ENCODE measurements at places on chromosomes 3 and 15.
A peak's percentile ranks its signal among the peaks of the same experiment; 100 is the strongest.

DNA sequence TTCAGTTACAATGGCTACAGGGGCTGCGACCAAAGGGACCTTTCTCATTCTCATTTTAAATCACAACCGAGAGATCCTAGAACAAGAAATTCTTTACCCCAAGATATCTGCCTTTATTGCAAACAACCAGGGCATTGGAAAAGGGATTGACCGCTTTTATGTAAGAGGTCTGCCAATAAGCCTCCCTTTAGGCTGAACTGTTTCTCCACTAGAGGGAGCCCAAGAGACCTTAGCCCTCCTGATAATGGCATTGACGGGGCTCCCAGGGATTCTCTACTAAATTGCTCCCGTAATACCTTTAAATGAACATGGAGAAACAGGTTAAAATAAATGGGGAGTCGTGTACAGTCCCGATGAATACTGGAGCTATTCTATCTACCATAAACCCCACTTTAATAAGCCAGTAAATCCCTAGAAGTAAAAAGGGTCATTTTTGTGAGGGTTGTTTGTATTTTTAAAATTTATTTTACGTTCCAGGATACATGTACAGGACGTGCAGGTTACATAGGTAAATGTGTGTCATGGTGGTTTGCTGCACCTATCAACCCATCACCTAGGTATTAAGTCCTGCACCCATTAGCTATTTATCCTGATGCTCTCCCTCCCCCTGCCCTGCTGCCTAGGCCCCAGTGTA is 7.5 kb upstream of the IGSF10 start:
- no peak for DNase-seq

GRCh38 chr15:40746916-40747418 is 8.1 kb downstream of the RMDN3 start:
- no peak for DNase-seq

- DNase-seq, result no peak
Observed at GRCh38 chr3:51343918-51344687, 41.0 kb upstream of the MANF start.

- DNase-seq, result peak; percentile 0
Observed at GRCh38 chr3:120450600-120451271, at the start of gene FSTL1. FSTL1 (minus strand) TSS chr3:120450992; CDS start chr3:120450746, 246 bp downstream.

GRCh38 chr3:143084856-143085731 is 34.5 kb upstream of the CHST2 start:
- no peak for DNase-seq

GRCh38 chr3:149315694-149316093 is 17.7 kb downstream of the TM4SF18 start:
- no peak for DNase-seq

GRCh38 chr3:8278448-8278847 is 223.2 kb upstream of the LMCD1 start:
- no peak for DNase-seq

DNA sequence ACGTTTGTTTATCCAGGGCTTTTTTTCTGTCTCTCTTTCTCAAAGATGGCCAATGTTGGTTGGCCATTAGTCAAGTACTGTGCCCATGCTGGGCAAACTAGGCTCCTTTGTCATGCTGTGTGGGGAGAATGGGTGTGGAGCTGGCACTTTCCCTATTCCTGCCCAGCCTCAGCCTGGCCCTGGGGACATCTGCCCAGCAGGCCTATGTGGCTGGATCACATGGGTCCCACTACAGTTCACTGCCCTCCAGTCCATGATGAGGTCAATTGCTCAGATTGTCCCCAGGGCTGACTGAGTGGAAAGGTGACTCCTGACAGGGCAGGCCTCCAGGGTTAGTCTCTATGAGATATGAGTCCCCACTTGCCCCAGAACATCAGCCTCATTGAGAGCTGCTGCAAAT is 54.4 kb upstream of the HERC1 start:
- no peak for DNase-seq

- DNase-seq, result no peak
Observed at GRCh38 chr3:187999821-188000220, 154.1 kb upstream of the LPP start.

- no peak for DNase-seq
Observed at GRCh38 chr3:134527037-134527436, 41.2 kb downstream of the CEP63 start.

GRCh38 chr3:69770219-69770618 is 31.0 kb downstream of the MITF start:
- no peak for DNase-seq

- DNase-seq, result no peak
Observed at GRCh38 chr3:186209810-186210752, 101.2 kb upstream of the ETV5 start.

DNA sequence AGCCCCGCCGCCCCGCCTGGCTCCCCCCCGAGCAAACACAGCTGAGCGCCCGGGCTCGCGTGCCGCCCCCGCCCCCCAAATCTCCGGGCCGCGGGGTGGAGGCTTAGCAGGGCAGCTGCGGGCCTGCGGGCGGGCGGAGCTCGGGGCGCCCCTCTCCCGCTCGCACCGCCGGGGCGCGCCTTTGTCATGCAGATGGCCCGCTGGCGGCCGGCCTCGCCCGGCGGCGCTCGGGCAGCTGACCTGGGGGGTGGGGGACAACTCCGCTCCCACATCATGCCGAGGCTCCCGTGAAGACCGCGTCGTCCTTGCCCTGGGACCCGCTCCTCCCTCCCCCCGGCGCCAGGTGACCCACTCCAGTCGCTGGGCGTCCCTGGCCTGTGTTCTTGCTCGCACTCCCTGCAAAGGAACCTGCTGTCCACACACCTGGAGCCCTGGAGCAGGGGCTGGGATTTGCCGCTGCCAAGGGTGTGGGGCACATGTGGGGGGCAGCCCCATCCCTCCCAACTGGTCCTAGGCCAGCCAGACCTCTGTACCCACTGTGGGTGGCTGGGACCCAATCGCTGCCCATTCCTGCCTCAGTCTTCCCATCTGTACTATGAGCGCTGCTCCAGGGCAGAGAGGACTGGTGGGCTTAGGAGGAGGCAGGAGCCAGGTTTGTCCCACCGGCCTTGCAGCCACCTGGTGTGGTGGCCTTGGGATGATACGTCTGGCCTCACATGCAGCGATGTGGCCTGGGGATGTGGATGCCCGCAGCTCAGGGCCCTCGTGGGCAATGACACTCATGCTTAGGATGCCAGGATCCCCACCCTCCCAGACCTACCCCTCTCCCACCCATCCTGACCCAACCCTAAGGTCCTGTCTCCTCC is 33.5 kb downstream of the DNAJB8 start:
- no peak for DNase-seq

- no peak for DNase-seq
Observed at GRCh38 chr15:49832511-49832910, 211.7 kb downstream of the DTWD1 start.

DNA sequence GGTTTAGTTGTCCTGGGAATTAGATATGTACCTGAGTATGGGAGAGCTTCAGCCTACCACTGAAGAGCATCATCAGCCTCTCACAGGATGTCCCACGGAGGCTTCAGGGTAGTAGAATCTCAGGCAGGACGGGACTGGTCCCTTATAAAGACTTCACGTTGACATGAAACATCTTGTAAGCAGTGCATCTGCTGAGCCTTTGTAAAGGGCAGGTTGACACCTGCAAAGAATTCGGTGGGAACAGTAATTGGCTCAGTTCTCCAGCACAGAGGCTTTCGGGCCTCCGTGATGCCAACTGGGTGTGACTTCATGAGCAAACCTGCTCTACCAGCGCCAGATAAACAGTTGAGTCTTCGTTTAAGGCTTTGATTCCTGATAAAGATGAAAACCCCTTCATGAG is 26.9 kb upstream of the AVEN start:
- DNase-seq, result no peak

DNA sequence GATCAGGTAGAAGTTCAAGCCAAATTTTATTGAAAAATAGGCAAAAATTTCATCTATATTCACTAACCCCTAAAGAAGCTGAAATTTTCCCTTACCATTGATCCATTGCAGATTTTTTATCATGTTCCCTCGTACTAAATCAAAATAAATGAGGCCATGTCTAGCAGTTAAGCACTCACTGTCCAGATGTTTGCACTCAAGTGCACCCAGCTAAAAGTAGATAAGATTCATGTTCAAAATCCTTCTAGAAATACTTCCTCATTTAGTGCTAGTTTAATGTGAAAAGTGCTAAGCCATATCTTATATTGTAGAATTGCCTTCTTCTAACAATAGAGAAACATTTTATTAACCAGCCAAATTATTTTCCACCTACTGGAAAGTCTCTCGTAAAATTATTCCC is 164.7 kb upstream of the UBE2E2 start:
- no peak for DNase-seq

- DNase-seq, result no peak
Observed at GRCh38 chr3:57793737-57794187, 37.7 kb downstream of the SLMAP start.

- no peak for DNase-seq
Observed at GRCh38 chr3:16839271-16840100, 45.3 kb upstream of the PLCL2 start.

- DNase-seq, result no peak
Observed at GRCh38 chr3:138356730-138357405, 8.5 kb downstream of the MRAS start.

- DNase-seq, result no peak
Observed at GRCh38 chr3:137769322-137770065, 5.4 kb downstream of the SOX14 start.

- DNase-seq, result no peak
Observed at GRCh38 chr15:67125589-67126502, 60.4 kb downstream of the SMAD3 start.

DNA sequence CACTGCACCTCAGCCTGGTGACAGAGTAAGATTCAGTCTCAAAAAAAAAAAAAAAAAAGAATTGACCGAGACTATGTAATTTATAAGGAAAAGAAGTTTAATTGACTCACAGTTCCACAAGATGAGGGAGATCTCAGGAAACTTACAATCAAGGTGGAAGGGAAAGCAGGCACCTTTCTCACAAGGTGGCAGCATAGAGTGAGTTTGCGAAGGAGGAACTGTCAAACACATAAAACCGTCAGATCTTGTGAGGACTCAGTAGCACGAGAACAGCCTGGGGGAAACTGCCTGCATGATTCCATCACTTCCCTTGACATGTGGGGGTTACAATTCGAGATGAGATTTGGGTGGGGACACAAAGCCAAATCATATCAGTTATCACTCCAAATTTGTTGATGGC is 380.9 kb downstream of the EDEM1 start:
- DNase-seq, result no peak

GRCh38 chr3:18119866-18120265 is 305.3 kb downstream of the SATB1 start:
- no peak for DNase-seq

- DNase-seq, result no peak
Observed at GRCh38 chr15:68415501-68416157, 16.3 kb downstream of the ITGA11 start.

DNA sequence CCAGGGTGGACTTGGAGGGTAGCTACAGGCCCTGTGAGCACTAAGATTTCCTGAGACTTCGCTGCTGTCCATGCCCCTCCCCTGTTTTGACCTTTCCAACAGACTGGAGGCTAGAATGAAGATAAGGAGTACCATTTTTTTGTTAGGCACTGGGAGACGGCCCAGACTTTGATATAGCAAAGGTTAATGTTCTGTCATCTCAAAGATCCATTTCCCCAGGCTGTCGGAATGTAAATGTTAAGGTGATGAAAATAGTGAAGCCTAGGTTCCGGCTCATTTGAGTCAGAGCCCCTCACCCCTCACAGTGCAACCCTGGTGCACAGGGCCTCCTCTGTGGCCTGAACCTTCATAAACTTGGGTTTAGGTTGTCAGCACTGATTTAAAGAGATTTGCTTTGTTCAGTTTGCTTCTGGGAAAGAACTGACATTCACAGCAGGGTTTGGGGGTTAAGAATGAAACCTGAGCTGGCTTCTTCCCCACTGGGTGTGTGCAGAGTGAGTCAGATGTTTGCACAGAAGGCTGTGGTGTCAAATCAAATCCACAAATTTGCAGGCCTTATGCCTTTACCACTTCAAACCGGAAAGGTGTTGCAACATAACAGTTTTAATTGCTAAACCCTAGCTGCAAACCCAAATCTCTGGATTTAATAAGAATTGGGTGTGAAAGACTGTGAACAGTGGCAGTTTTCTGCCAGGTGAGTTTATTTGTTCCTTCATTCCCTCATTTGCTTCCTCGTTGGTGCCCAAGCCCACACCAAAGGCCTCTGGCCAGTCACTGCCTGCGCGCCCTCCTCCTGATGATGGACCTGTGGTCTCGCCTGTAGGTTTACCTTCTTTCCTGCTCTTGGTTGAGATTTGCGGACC is 20.6 kb upstream of the KCTD6 start:
- peak; percentile 48 for DNase-seq

- DNase-seq, result no peak
Observed at GRCh38 chr3:187808527-187808895, 63.2 kb upstream of the BCL6 start.

DNA sequence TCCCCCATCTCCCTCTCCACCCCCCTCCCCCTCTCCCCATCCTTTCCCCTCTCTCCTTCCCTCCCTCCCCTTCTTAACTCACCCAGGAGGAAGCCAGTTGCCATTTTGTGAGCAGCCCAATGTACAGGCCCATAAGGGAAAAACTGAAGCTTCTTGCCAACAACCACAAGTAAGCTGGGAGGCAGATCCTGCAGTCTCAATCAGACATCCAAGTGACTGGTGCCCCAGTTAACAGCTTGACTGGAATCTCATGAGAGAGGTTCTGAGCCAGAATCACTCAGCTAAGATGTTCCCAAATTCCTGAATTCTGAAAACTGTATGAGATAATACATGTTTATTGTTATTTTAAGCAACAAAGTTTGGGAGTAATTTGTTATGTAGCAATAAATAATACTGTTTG is 90.7 kb downstream of the C3orf70 start:
- no peak for DNase-seq

GRCh38 chr3:171604370-171604769 is 144.2 kb upstream of the TNIK start:
- DNase-seq, result no peak

DNA sequence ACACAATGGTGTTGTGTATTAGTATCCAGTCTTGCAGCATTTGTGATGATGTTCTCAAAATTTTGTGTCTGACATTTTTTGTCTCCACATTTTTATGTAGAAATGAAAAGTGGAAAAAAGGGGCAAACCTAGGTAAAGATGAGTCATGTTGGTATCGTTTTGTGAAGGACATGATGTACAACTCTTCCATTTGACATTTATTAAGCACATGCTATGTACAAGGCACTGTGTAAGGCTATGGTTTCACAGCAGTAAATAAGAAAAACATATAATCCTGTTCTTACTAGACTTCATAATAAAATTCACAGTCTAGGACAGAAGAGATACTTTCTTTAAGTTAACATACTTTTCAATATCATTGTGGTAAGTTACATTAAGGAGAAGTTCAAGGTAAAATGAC is 143.5 kb upstream of the CNTN4 start:
- DNase-seq, result no peak

- no peak for DNase-seq
Observed at GRCh38 chr3:108406063-108406660, 104.2 kb downstream of the MYH15 start.

DNA sequence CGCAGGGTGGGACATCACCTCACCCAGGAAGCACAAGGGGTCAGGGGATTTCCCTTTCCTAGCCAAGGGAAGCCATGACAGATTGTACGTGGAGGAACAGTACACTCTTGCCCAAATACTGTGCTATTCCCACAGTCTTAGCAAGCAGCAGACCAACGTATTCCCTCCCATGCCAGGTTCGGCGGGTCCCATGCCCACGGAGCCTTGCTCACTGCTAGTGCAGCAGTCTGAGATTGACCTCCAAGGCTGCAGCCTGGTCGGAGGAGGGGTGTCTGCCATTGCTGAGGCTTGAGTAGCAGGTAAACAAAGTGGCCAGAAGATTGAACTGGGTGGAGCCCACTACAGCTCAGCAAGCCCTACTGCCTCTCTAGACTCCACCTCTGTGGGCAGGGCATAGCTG is 39.0 kb downstream of the ALDH1A2 start:
- no peak for DNase-seq

- no peak for DNase-seq
Observed at GRCh38 chr15:39491886-39492490, 88.9 kb upstream of the THBS1 start.
